Skeletal muscle cell (primary cell): ENCODE measurements at places on chromosomes 12 and 14.

DNA sequence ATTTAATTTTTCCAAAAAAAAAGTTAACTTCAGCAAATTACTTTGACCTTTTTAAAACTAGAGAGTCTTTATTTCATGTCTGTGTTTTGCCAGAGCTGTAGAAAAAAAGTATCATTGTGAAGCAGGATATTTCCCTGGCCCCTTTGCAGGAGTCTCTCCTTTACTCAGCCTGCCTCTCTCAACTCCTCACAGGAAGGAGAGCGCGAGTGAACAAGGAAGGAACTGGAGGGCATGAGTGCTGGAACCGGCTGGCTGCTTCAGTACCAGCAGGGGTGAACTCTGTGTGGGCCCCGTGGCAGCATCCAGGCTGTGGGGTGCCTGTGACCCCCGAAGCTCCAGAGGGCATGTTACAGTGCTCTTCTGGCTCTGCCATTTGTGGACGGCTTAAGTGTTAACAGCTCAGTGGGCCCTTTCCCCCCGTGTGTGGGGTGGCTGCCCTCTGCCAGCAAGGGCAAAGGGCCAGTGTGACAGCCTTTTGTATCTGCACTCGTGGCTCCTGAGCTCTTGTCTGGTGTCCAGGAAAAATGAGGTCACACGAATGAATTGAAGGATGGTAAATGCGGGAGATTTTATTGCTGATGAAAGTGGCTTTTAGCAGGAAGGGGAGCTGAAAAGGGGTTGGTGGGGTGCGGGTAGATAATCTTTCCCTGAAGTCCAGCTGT, 76.6 kb upstream of the KCNH3 start:
- DNase-seq, result no peak

DNA sequence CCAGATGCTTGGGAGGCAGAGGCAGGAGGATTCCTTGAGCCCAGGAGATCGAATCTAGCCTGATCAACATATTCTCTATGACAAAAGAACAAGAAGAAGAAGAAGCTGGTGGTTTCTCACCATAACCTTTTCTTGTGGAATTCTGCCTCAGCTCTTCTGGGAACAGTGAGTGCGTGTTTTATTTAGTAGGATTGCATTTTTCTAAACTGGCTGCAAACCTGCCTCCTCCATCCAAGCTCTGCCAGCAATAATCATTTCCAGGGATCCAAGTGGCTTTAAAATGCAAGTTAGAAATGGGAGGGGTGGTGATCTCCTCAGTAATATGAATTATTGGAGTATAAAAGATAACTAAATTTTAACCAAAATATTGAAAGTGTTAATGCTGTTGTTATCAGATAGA, 46.1 kb upstream of the MMP17 start:
- DNase-seq, result no peak

DNA sequence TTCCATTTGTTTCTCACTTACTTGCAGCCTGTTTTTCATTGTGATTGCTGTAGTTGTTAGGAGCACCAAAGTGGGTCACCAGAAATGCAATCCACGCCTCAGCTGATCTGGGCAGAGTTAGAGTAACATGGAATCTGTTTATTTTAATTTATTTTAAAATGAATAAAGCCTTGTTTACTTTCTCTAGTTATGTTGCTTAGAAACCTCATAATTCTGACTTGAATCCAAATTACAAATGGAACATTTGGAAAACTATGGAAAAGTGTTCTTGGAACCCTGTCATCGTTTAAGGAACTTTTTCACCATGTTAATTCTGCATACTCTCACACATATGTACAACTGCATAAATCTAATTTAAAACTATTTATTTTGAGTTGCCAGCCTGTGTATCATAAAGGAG, 92.2 kb upstream of the DAAM1 start:
- DNase-seq, result no peak

DNA sequence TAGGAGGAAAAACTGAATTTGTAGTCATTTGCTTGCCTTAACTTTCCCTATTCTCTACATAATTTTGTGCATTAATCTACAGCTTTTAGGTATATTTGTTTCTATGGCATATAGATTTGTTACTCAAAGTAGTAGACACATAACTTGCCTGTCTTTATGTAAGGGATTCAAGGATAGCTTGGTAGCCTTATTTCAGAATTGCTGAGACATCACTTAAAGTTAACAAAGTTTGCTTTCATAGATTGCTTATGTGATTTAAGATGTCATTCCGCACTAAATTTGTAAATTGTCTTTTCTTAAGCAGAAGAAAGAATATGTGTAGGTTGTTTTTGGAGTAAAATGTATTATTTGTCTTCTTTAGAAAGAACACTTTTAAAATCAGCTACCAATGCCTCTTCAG, 477.7 kb upstream of the NOVA1 start:
- no peak for DNase-seq

- no peak for DNase-seq
These were observed 114.8 kb downstream of the PLXNC1 start for GRCh38 chr12:94263011-94263811.
